Type B pancreatic cell (in vitro differentiated cells): ENCODE measurements at places on chromosomes 2 and 18. TPM values are rescaled to one million over a fixed set of nuclear protein-coding genes. Genes with fewer than 3 reads are reported as not detected.

GRCh38 chr2:202039278-202040078 lies 5.8 kb downstream of the FZD7 start:
- H3K4me1 ChIP-seq, result peaks cover 36% of the 10 kb centered on the region
- H3K27ac ChIP-seq, result peak overlapping the region; percentile 54
- no peaks in the 10 kb centered on the region for H3K27me3 ChIP-seq
- DNase-seq, result no peak
- peaks cover 8% of the 10 kb centered on the region for H3K36me3 ChIP-seq
- H3K4me3 ChIP-seq, result peak overlapping the region; percentile 83

- peak; percentile 55 for DNase-seq
- H3K4me1 ChIP-seq, result no peaks in the 10 kb centered on the region
- H3K27me3 ChIP-seq, result no peaks in the 10 kb centered on the region
- H3K27ac ChIP-seq, result no peak overlapping the region
Measured at GRCh38 chr18:76361219-76361618, 133.8 kb downstream of the ZNF516 start.

DNA sequence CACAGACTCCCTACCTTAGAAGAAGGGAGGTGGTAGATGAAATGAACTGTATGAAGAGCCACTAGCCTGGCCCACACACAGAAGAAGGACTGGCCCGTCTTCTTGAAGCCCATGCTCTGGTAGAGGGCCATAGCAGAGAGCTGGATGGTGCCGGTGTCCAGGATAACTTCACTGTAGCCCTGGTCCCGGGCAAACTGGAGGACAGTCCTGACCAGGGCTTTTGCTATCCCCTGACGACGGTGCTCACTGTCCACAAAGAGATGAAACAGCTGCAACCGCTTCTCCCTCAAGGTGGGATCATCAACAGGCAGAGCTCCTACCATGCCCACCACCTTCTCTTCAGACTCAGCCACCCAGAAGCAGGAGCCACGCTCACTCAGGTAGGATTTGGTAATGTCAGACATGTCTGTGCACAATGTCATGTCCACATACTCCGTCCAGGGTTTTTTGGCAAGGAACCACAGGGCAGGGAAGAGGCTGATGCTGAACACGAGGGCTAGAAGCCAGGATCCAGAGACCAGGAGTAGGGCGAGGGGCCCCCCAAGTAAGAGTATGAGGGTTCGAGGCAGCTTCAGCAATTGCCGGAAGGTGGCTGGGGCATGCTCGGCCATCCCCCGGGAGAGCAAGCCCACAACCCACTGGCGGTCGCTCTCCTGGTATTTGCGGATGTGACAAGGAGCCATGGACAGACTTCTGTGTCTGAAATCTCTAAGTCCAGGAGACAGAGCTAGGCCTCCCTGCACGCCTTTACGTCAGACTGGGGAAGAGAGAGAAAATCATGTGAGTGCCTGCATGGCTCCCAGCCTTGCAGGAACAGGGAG lies 1.1 kb downstream of the NAT8 start:
- DNase-seq, result no peak
- H3K4me1 ChIP-seq, result peaks cover 6% of the 10 kb centered on the region
- H3K27ac ChIP-seq, result no peak overlapping the region
- H3K27me3 ChIP-seq, result peaks cover 19% of the 10 kb centered on the region

GRCh38 chr2:231104115-231104713 lies 20.6 kb downstream of the HTR2B start:
- no peak overlapping the region for H3K27ac ChIP-seq
- peaks cover 32% of the 10 kb centered on the region for H3K36me3 ChIP-seq
- DNase-seq, result no peak
- no peak overlapping the region for H3K4me3 ChIP-seq
- H3K27me3 ChIP-seq, result no peaks in the 10 kb centered on the region

CCDC74A gene
- total RNA-seq, result 19.9 and 26.0 TPM in 2 replicates

CASP8 gene
- total RNA-seq, result 6.0 and 12.9 TPM in 2 replicates

GRCh38 chr2:168490015-168490874 lies 34.2 kb downstream of the CERS6 start:
- H3K4me1 ChIP-seq, result peaks cover 24% of the 10 kb centered on the region
- DNase-seq, result no peak
- H3K36me3 ChIP-seq, result peaks cover 25% of the 10 kb centered on the region
- no peaks in the 10 kb centered on the region for H3K27me3 ChIP-seq
- peak overlapping the region; percentile 50 for H3K4me3 ChIP-seq
- H3K27ac ChIP-seq, result peak overlapping the region; percentile 72

DNA sequence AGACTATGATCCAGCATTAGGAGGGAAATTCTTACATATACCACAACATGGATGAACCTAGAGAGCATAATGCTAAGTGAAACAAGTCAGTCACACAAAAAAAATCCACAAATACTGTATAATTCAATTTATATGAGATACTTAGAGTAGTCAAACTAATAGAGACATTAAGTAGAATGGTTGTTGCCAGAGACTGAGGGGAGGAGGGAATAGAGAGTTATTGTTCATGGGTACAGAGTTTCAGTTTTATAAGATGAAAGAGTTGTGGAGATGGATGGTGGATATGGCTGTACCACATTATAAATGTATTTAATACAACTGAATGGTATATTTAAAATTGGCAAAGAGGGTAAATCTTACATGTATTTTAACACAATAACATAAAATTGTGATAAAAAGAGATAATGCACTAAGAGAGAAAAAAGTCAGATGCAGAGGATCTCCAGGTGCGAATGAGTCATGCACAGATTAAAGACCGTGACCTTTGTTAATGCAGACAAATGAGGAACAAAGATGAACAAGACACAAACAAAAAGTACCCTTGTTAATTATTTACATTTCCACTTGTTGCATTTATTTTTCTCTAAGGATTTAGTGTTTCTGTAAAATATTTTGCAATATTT lies 541.7 kb upstream of the MEX3C start:
- no peaks in the 10 kb centered on the region for H3K27me3 ChIP-seq
- H3K36me3 ChIP-seq, result no peaks in the 10 kb centered on the region
- H3K4me3 ChIP-seq, result no peak overlapping the region
- DNase-seq, result no peak
- no peaks in the 10 kb centered on the region for H3K4me1 ChIP-seq
- no peak overlapping the region for H3K27ac ChIP-seq

DNA sequence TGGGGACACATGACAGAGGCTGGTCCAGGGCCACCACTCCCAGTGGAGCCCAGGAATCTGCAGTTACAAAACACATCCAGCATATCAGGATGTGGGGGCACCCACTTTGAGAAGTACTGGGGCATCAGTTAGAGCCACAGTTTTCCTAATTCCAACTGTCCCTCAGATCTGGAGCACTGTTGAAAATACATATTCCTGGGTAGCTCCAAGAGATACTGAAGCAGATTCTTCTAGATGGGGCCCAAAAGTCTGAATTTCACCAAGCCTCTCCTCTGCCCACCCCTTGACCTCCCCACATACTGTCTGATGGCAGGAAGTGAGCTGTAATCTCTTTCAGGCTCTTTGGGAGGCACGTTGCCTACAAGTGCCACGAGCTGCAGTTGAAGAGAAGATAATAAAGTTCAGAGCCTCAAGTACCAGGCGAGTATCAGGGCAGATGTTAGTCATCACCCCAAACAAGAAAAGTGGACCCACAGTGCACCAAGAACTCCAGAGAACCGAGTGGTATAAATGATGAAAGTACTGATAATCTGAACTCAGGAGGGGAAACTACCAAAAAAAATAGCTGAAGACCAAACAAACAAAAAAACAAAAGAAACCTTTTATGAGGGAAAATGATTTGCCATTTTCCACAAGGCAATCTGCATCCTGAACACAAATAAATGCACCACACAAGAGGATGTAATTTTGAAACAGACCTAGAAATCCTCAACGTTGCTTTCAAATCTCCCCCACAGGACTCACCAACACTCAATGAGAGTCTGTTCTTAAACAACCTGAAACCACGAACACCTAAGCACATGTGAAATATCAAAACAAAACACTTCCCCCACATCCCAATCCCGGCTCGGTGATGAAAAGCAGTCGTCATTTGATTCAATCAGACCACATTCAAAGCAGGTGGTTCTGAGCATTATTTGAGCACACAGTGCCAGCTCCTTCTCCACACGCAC lies 98.7 kb downstream of the TCF4 start:
- DNase-seq, result no peak
- no peaks in the 10 kb centered on the region for H3K27me3 ChIP-seq
- H3K4me3 ChIP-seq, result no peak overlapping the region
- H3K4me1 ChIP-seq, result peaks cover 23% of the 10 kb centered on the region

DNA sequence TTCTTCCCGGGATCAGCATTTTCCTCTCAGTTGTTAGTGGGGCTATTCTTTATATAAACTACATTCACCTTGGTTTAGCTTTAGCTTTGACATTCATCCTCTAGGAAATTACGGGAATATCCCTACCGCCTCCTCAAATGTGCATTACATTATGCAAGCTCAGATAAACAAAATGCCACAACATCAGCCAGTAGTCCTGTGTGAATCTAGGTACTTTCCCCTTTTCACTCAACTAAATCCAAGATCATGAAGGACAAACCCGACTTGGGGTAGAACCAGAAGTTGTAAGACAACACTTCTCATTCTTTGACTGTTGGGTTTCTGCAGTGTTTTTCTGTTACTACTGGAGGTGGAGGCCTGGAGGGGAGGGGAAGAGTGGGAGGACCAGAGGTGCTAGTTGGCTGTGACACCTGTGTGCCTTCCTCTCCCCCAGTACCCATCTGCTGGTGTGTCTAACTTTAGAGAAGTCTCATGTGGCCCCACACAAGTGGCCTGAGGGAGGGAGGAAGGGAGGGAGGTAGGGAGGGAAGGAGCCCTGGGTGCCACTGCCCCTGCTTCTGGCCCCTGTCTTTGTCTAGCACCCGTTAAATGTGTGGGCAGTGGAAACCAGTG lies 84.8 kb upstream of the BCL2L11 start:
- no peak overlapping the region for H3K27ac ChIP-seq
- no peak for DNase-seq
- no peaks in the 10 kb centered on the region for H3K36me3 ChIP-seq
- peaks cover 57% of the 10 kb centered on the region for H3K27me3 ChIP-seq
- H3K4me3 ChIP-seq, result no peak overlapping the region
- peaks cover 26% of the 10 kb centered on the region for H3K4me1 ChIP-seq

GRCh38 chr18:37720663-37721062 lies 155.1 kb upstream of the CELF4 start:
- H3K36me3 ChIP-seq, result no peaks in the 10 kb centered on the region
- no peak overlapping the region for H3K4me3 ChIP-seq
- H3K4me1 ChIP-seq, result no peaks in the 10 kb centered on the region
- H3K27me3 ChIP-seq, result peaks cover 4% of the 10 kb centered on the region
- no peak for DNase-seq

DNA sequence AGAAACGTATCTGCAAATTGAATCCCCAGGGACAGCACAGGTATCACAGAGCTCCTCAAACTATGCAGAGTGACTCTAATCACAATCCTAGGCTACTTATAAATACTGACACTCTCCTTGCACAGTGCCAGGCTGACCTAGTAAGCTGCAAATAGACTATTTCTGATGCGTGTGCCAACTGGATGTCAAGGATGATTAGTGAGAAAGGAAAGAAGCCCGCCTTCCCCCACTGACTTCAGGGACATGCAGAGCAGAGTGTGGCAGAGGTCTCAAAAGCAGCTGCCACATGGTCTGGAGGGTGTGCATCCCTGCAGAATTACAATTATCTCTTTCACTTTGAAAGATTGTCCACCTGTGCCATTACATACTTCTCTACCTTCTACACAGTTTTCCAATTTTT lies 235.6 kb downstream of the CPS1 start:
- no peak for DNase-seq
- no peaks in the 10 kb centered on the region for H3K4me1 ChIP-seq
- no peaks in the 10 kb centered on the region for H3K27me3 ChIP-seq
- no peak overlapping the region for H3K27ac ChIP-seq
- no peaks in the 10 kb centered on the region for H3K36me3 ChIP-seq

CAPN14 gene
- 0.12 and 0.39 TPM in 2 replicates for total RNA-seq

- no peaks in the 10 kb centered on the region for H3K36me3 ChIP-seq
- H3K4me3 ChIP-seq, result no peak overlapping the region
- peaks cover 5% of the 10 kb centered on the region for H3K4me1 ChIP-seq
- DNase-seq, result no peak
- peaks cover 21% of the 10 kb centered on the region for H3K27me3 ChIP-seq
Measured at GRCh38 chr2:23321751-23322150, 63.2 kb upstream of the KLHL29 start.

GRCh38 chr18:23340661-23341060 lies 112.4 kb upstream of the RIOK3 start:
- H3K4me1 ChIP-seq, result peaks cover 21% of the 10 kb centered on the region
- no peaks in the 10 kb centered on the region for H3K27me3 ChIP-seq
- no peak overlapping the region for H3K27ac ChIP-seq

CDH19 gene
- 0.05 and 0.36 TPM in 2 replicates for total RNA-seq
